ENCODE measurements at places on chromosomes 6 and 20. TPM values are rescaled to one million over a fixed set of nuclear protein-coding genes. Genes with fewer than 3 reads are reported as not detected.

The MATN4 gene
- total RNA-seq = 1.0 TPM

The KLC4 gene
- 12.3 TPM for total RNA-seq

The PBX2 gene
- 46.5 TPM for total RNA-seq

The LRFN2 gene
- not detected for total RNA-seq

The GHRH gene
- not detected for total RNA-seq

The RIPOR2 gene
- total RNA-seq = 111 TPM

The ESR1 gene
- total RNA-seq = 0.52 TPM

The ACSS1 gene
- total RNA-seq = 10.1 TPM

The TCP11 gene
- total RNA-seq = not detected

The TTLL9 gene
- total RNA-seq = not detected

The GPR6 gene
- total RNA-seq = not detected

DNA sequence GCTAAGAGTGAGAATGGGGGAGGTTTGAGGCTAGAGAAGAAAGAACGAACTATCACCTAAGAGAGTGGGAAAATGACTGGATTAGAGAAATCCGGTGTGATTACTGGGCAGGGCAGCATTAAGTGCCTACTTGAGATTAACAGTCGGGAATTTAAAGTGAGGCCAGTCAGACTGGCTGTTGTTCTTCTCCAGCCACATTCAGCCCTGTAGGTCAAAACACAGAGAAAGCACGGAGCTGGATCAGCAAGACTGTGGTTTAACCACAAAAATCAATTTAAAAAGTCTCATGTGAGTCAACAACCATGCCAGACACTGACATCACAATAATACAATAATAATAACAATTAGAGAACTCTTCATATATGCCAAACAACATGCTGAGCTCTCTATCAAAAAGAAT, 301.9 kb upstream of the SGK1 start:
- no peaks in the 10 kb centered on the region for H3K27me3 ChIP-seq
- no peak overlapping the region for H3K4me3 ChIP-seq
- DNase-seq = no peak
- no peak overlapping the region for H3K27ac ChIP-seq
- H3K36me3 ChIP-seq = no peaks in the 10 kb centered on the region

DNA sequence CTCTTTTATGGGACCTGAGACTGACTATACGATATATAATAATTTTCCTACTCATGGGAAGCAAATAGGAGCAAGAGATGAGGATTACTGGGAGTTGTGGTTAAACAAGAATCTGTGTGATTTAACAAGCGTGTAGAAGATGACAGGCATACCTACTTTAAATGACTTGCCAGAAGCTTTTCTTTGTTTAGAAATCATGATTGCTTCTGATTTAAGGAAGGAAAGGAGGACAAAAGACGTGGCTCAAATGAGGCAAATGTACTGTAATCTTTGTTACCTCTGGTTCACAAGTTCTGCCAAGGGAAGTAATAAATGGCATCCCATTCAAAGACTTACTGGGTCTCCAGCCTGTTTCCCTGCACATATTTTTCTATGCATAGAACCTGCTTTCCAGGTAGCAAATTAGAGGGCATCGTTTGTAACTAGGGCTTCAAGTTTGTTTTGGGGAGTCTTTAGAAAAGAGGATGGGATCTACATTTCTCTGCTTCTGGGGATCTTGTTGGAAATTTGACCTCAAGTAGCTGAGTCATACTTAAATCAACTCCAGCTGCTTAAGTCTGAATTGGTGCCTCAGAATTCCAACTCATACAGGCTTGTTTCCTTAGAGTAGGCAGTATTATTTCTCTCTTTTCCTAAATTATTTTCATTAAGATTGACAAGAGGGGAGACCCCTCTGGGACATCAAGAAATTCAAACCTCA, 2.9 kb upstream of the TRMT11 start:
- H3K27ac ChIP-seq = no peak overlapping the region
- DNase-seq = no peak
- no peaks in the 10 kb centered on the region for H3K36me3 ChIP-seq
- H3K27me3 ChIP-seq = no peaks in the 10 kb centered on the region

GRCh38 chr6:19041906-19042305, 654.8 kb downstream of the RNF144B start:
- H3K36me3 ChIP-seq = no peaks in the 10 kb centered on the region
- no peak for DNase-seq
- H3K27ac ChIP-seq = no peak overlapping the region
- no peaks in the 10 kb centered on the region for H3K27me3 ChIP-seq

DNA sequence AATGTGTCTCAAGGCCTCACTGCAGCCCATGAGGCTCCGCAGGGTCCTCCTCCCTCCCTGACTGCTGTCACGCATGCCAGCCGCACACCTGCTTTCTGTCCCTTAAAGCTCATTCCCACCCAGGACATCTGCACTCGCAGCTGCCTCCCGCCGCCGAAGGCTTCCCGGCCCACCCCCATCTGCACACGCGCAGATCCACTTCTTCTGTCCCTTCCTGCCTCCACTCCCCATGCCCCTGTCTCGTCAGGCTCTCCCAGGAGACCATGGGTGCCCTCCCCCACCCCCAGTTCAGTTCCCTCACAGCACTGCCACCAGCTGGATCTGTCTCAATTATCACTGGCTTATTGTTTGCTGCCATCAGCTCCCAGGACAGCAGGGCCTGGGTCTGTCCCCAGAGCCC, 63.0 kb downstream of the RIPOR3 start:
- no peaks in the 10 kb centered on the region for H3K4me1 ChIP-seq
- H3K27ac ChIP-seq = no peak overlapping the region
- H3K36me3 ChIP-seq = no peaks in the 10 kb centered on the region
- no peak for DNase-seq

- H3K27me3 ChIP-seq = no peaks in the 10 kb centered on the region
- H3K4me1 ChIP-seq = peaks cover 72% of the 10 kb centered on the region
- H3K4me3 ChIP-seq = peak overlapping the region; percentile 86
Measured at GRCh38 chr6:142929751-142930358, 15.1 kb downstream of the HIVEP2 start.

- no peak for DNase-seq
- no peaks in the 10 kb centered on the region for H3K4me1 ChIP-seq
- no peak overlapping the region for H3K4me3 ChIP-seq
- no peaks in the 10 kb centered on the region for H3K36me3 ChIP-seq
- no peak overlapping the region for H3K27ac ChIP-seq
Measured at GRCh38 chr6:151147118-151147832, 92.5 kb upstream of the AKAP12 start.

DNA sequence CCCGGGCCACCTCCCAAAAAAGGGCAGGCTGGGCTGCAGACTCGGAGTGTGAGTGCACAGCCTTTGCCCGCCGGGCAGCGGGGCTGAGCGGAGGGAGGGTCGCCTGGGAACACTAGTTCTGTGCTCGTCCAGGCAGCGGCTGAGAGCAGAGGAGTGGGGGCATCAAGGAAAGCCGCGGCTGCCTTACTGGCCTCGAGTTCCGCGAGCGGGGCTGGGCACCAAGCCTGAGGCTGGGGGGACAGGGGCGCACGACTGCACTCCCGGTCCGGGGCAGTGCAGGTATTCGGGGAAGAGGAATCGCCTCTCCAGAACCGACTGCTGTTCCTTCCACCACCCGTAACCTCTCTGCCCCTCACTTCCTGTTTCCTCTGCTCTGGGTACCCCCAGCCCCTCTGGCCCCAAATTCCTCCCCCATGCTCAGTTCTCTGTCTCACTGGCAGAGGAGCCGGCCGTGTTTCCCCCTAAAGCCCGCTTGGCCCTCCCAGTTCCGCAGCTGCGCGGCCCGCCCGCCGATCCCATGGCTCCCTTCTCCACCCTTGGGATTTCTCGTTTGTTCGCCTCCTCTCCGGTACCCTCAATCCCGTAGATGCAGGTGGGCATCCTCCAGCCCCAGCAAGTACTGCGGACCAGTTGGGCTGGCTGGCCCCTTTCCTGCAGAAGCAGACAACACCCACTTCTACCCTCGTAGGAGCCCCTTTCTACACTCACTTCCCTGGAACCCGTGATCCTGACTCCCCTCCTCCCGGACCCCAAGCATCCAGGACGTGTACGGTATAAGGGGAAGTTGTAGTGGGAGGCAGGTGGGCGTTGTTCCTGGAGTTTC, 5.1 kb downstream of the RING1 start:
- peak overlapping the region; percentile 57 for H3K4me3 ChIP-seq
- H3K4me1 ChIP-seq = peaks cover 29% of the 10 kb centered on the region
- peaks cover 21% of the 10 kb centered on the region for H3K36me3 ChIP-seq

GRCh38 chr6:24848461-24848860, 49.7 kb upstream of the ARMH2 start:
- H3K27ac ChIP-seq = peak overlapping the region; percentile 19
- peaks cover 76% of the 10 kb centered on the region for H3K36me3 ChIP-seq
- H3K4me1 ChIP-seq = peaks cover 44% of the 10 kb centered on the region
- DNase-seq = no peak

DNA sequence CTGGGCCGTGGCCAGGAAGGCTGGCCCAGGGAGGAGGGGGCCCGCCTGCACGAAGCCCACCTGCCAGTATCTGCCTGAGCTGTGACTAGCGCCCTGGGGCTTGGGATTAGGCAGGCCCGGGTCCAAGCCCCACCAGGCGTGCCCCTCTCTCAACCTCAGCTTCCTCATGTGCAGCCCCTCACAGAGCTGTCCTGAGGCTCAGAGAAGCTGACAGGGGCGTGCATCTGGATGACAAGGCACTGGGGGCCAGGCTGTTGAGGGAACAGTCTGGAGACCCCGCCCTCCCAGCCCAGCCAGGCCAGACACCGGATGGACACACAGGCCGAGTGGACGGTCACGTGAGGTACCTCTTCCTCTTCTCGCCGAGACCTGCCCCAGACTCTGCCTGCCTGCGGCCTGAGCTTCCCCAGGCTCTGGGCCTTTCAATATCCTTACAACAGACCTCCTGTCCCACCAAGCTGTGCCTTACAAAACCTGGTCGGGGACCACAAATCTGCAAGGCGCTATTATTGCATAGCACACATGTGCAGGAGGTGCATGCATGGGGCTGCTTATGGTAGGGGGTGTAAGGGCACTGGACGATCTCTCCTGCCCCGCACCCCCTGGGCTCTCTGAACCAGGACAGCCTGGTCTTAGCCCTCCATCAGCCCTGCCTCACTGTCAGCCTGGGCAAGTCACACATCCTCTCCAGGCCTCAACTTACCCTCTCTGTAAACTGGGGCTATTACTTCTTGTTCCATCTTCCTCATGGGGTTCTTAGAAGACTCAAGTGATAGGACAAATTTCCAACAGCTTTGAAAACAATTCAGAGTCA, 20.0 kb downstream of the NOL4L start:
- H3K4me1 ChIP-seq = peaks cover 34% of the 10 kb centered on the region
- no peak overlapping the region for H3K4me3 ChIP-seq
- H3K27me3 ChIP-seq = no peaks in the 10 kb centered on the region
- H3K36me3 ChIP-seq = no peaks in the 10 kb centered on the region

GRCh38 chr6:43009124-43009523, 4.6 kb downstream of the MEA1 start:
- H3K27ac ChIP-seq = no peak overlapping the region
- peaks cover 28% of the 10 kb centered on the region for H3K4me1 ChIP-seq
- H3K27me3 ChIP-seq = no peaks in the 10 kb centered on the region
- no peak overlapping the region for H3K4me3 ChIP-seq
- peaks cover 26% of the 10 kb centered on the region for H3K36me3 ChIP-seq

DNA sequence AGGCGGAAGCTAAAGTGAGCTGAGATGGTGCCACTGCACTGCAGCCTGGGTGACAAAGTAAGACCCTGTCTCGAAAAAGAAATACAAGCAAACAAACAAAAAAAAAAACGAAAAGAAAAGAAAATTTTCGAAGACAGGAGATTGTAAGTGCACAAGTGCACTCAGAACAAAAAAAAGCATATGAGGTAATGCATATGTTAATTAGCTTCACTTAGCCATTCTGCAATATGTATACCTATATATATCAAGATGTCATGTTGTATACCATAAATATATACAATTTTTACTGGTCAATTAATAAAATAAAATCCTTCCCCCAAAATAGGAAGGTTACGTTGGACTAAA, 127.5 kb downstream of the RIN2 start:
- H3K36me3 ChIP-seq = no peaks in the 10 kb centered on the region
- no peak overlapping the region for H3K27ac ChIP-seq
- no peak overlapping the region for H3K4me3 ChIP-seq
- no peaks in the 10 kb centered on the region for H3K4me1 ChIP-seq

- H3K4me3 ChIP-seq = no peak overlapping the region
- no peaks in the 10 kb centered on the region for H3K27me3 ChIP-seq
- H3K4me1 ChIP-seq = peaks cover 10% of the 10 kb centered on the region
- DNase-seq = no peak
Measured at GRCh38 chr6:5537132-5537531, 275.8 kb downstream of the FARS2 start.

DNA sequence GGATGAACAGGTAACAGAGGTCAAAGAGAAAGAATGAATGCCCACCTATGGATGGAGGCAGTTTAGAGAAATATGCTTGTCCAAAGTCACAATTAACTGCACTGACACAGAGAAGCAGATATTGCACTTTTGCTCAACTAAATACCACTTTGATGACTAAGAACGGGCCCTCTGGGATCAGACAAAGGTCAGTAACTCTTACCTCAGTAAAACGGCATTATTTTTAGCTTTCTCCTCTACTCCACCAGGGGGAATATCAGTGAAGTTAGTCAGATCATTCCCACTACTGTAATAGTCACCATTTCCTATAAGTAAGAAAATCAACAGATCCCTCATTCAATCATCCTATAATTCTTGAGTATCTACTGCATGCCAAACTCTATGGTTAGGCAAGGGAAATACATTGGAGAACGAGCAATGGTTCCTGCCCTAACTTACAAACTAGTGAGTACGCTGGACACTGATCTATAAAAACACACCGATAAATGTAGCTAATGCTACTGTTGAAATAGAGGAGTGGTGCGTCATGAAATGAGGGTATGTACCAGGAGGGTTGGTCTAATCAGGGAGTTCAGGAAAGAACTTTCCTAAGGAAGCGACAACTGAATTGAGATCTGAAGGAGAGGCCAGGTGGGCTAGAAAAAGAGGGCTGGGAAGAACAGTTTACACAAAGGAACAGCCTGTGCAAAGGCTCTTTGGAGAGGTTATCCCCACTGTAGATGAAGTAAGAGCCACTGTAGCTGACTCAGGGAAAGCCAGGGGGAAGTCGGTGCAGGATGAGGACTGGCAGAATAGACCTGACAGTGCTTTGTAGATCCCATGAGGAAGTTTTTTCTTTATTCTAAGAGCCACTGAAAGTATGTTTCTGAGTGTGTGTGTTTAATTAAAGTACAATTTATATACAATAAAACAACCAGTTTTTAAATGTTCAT, 9.2 kb downstream of the ECI2 start:
- H3K27me3 ChIP-seq = no peaks in the 10 kb centered on the region
- H3K4me3 ChIP-seq = no peak overlapping the region
- H3K4me1 ChIP-seq = peaks cover 3% of the 10 kb centered on the region
- H3K36me3 ChIP-seq = peaks cover 39% of the 10 kb centered on the region

DNA sequence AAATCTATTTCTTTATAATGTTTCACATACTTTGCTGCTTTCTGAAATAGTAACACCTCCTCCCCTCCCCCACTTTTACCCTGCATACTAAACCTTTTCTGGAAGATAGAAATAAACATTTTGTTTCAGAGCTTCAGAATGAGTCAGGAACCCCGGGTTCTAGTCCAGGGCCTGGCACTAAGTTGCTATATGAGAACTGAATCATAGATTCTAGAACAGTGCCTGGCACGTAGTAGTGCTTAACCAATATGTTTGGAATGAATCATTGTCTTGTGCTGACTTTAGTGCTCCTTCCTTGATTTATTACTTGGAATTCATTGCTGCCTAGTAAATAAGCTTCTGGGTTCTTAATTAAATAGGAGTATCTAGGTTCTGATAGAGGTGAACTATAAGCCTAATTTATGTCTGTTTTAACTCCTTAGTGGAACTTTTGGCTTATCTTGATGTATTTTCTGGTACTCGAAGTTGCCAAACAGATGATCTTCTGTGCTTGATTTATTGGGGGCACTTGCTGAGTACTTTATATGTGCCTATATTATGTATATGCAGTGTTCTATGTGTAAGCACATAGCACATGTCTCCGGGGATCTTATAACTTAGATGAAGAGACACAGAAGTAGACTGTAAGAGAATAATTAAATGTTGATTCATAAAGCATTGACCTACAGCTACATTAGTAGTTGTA, 18.6 kb downstream of the TAB2 start:
- peaks cover 12% of the 10 kb centered on the region for H3K36me3 ChIP-seq
- peak overlapping the region; percentile 97 for H3K27ac ChIP-seq
- peak overlapping the region; percentile 59 for H3K4me3 ChIP-seq
- no peaks in the 10 kb centered on the region for H3K27me3 ChIP-seq
- DNase-seq = peak; percentile 84

Measured in activated naive CD4-positive, alpha-beta T cell treated with anti-CD3 and anti-CD28 coated beads for 36 hours (primary cell).